Activated CD4-positive, alpha-beta T cell treated with anti-CD3 and anti-CD28 coated beads for 48 hours (primary cell): ENCODE measurements at places on chromosomes 1 and 21.
A peak's percentile ranks its signal among the peaks of the same experiment; 100 is the strongest.

- no peak for DNase-seq
These were observed 33.1 kb upstream of the KCNQ4 start for GRCh38 chr1:40750451-40750908.

- peak; percentile 77 for DNase-seq
These were observed 5.8 kb downstream of the PERM1 start for GRCh38 chr1:975896-976683.

GRCh38 chr1:12604114-12604874, 13.7 kb downstream of the DHRS3 start:
- peak; percentile 77 for DNase-seq

- no peak for DNase-seq
These were observed 67.2 kb upstream of the FOXD3 start for GRCh38 chr1:63255153-63255552.

GRCh38 chr1:201890806-201891450, 2.2 kb downstream of the SHISA4 start:
- DNase-seq: no peak

- DNase-seq: no peak
These were observed 16.5 kb upstream of the FRRS1 start for GRCh38 chr1:99782920-99783319.

DNA sequence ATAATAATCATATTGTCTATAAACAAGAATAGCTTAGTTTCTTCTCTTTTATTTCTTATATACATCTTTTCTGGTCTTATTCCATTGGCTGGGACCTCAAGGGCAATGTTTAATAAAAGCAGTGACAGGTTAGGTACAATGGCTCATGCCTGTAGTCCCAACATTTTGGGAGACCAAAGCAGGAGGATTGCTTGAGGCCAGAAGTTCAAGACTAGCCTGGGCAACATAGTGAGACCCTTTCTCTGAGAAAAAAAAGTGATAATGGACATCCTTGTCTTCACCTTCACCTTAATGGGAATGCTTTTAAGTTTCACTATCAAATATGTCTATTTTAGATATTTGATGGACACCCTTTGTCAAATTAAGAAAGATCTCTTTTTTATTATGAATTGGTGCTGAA, 8.1 kb downstream of the B3GALT5 start:
- no peak for DNase-seq

DNA sequence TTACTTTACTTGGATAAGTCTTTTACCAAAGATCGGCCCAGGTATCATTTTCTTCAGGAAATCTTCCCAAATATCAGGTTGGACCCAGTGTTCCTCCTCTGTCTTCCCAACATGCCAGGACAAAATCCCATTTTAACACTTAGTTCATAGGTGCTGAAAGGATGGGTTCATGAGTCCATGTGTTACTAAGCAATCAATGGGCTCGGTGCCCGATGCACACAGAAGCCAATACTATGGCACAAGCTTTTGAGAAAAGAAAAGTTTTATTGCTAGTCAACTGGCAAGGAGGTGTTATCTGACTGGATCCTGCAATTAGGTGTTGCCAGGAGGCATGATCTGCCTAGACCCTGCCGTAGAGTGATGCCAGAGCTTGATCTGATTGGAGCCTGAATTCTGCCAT, 133.3 kb upstream of the SLC44A3 start:
- DNase-seq: no peak

GRCh38 chr21:39430016-39430415, 15.6 kb downstream of the LCA5L start:
- DNase-seq: no peak

DNA sequence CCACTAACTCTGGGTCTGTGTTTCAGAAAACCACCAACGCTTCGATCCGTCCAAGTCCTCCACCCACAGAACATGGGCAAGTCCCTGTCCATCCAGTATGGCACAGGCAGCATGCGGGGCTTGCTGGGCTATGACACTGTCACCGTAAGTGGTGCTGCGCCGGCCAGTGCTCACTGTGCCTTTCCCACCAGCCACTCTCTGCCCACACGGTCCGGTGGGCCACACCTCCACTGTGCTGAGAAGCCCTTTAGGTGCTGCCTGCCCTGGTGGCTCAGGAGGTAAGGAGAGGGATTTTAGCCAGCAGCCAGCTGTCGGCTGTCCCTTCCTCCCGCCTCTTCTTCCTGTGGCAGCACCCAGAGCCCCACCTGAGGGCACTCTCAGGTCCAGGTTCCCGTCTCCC, 33.9 kb downstream of the PROK1 start:
- no peak for DNase-seq
